Foreskin melanocyte (primary cell): ENCODE measurements at places on chromosomes 5 and 9.

DNA sequence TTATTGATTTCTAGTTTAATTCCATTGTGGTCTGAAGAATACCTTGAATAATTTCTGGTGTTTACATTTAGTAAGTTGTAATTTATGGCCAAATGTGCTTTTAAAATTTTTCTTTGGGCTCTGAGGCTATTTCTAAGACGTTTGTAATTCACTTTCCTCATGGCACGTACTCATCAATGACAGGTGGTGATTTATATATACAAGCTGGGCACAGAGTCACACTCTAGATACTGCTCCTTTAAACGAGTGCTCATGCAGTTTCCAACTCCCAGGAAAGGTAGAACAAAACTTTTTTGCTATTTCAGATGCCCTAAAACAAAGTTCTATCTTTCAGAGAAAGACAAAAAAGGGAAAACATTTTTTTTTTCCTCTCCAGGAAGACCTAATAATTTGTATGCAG, 146.9 kb downstream of the AUH start:
- DNase-seq, result no peak

DNA sequence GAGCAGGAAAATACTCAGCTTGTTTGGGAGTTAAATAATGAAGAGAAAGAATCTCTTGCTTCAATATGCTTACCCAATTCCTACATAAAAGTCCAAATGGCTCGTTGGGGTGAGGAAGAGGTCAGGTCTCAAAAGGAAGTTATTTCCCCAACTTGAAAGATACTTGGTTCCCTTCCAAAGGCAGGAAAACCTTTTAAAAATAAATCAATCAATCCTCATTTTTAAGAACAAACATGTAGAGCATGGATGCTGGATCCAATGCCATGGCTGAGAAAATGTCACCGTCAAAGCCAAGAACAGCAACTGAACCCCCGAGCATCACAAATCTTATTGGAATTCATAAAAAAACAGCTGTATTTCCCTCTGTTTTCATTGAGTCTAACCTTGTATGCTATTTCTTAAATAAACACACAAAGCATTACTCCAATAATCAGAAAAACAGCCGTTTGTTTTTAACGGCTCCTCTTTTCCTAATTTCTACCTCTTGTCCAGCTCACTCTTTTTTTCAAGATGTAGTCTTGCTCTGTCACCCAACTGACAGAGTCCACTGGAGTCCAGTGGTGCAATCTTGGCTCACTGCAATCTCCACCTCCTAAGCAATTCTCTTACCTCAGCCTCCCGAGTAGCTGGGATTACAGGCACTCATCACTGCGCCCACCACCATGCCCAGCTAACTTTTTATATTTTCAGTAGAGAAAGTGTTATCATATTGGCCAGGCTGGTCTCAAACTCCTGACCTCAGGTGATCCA, 140.7 kb downstream of the GNA14 start:
- DNase-seq, result no peak

- DNase-seq, result no peak
These were observed 27.6 kb downstream of the DAP start for GRCh38 chr5:10733426-10733825.

DNA sequence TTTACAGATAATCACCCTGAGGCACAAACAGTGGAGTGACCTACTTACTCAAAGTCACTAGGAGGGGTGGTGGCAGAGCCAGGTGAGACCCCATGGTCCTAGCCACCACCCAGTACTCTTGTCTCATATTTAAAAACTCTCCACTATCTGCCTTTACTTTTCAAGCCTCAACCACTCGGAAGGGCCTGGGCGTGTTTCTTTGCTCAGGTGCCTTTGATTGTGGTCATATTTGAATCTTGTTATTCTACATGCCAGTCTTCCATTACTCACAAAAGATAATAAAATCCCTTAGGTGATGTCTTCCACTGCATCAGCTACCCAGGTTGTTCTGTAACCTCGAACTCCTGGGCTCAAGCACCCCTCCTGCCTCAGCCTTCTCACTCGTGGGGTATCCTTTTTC, 20.7 kb upstream of the TRIM36 start:
- no peak for DNase-seq

- DNase-seq, result no peak
These were observed 19.0 kb downstream of the CMBL start for GRCh38 chr5:10288592-10289219.

- DNase-seq, result no peak
These were observed 13.0 kb downstream of the SMIM3 start for GRCh38 chr5:150791536-150791935.

- DNase-seq, result no peak
These were observed 62.2 kb downstream of the ACTL7B start for GRCh38 chr9:108793573-108793972.

DNA sequence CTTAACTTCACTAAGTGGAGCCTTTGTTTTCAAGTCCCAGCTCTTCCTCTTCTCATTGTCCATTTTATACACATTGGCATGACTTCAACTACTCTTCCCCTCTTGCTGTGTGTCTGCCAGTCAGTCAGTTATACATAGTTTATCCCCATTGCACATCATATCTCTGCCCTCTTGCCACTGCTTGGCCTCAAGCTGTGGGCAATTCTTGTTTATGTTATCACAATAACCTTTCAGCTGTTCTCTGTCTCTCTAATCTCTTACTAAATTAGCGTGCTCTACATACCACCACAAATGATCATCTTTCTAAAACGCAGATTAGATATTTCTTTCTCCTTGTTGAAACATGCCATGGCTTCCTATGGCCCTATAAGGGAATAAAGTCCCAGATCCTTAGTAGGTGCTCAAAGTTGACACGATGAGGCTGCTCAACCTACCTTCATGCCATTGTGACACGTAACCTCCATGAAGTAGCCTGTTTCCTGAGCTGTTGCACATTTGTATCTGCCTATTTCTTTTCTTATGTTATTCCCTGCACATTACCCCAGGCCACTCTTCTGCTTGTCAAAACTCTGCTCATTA, 239.3 kb downstream of the GAS1 start:
- no peak for DNase-seq

- DNase-seq, result peak; percentile 97
These were observed 104.3 kb upstream of the MAP3K1 start for GRCh38 chr5:56710826-56711590.

DNA sequence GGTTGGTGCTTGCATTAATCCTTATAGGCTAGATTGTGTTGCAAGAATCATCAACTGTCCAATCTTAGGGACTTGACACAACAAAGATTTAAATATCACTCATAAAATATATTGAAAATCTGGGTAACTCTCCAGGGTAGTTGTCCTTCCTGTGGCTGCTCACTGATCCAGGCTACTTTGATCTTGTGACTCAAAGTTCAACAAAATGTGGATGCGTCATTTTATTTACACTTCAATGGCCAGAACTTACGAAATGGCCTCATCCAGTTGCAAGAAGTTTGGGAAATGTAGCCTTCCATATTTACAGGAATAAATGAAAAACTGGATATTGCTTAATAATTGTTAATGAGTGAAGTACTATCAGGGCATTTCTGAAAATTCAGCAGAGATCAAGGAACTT, 235.5 kb upstream of the ACTBL2 start:
- DNase-seq, result no peak

DNA sequence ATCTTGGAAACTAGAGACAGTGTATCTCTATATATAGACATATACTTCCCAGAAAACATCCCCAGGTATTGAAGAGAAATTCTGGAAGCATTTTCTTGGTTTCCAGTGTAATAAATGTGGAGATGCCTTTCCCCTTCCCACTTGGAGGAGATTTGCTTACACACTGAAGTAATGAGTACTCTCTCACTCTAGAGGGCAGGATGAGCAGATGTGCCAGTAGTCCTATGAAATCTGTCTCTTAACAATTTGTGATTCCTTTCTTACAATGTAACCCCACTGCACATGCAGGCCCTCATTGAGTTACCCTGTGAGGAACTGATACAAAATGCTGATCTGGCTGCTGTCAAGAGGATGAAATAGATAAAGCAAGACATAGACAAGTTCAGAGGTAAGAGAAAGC, 567.2 kb downstream of the SLCO4C1 start:
- no peak for DNase-seq

GRCh38 chr5:54278036-54278830, 32.1 kb downstream of the ARL15 start:
- peak; percentile 70 for DNase-seq

DNA sequence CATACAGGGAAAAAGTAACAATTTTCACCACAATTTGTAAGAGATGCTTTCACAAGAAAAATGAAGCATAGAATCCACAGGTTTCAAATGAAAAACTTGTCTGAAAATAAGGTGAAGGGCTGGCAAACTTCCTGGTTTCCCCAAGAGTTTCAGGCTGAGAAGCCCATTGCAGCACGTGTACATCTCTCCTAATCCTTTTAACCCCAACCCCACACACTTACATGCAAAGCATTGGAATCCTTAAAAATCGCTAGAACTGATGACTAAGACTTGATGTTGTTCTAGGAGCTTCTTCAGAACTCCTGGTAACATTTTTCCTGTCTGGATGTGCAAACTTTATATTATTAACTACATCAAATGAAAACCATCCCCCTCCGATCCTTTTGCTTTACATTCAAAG, 317.8 kb upstream of the RGMB start:
- DNase-seq, result no peak

GRCh38 chr5:171627936-171628632, 157.5 kb upstream of the SMIM23 start:
- DNase-seq, result no peak

- no peak for DNase-seq
These were observed 388.9 kb upstream of the PAPPA start for GRCh38 chr9:115764645-115765044.

DNA sequence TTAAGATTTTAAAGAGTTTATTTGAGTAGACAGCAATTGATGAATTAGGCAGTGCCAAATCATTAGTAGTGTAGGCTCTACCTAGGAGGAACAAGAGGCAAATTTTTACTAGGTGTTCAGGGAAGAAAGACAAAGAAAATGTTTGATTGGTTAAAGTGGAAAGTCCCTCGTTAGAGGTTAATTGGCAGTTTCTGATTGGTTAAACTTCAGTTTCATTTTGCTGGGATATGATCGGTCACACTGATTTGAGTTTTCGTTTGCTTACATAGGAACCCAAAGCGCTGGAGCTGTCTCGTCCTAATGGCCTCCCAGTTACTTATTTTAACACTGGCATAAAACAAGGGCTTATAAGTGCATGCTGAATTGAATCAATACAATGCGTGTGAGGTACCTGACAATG, 15.1 kb downstream of the DMAC1 start:
- DNase-seq, result no peak

GRCh38 chr9:5587024-5587423, 41.9 kb upstream of the RIC1 start:
- DNase-seq, result no peak

GRCh38 chr5:174825587-174825986, 101.2 kb downstream of the MSX2 start:
- no peak for DNase-seq

DNA sequence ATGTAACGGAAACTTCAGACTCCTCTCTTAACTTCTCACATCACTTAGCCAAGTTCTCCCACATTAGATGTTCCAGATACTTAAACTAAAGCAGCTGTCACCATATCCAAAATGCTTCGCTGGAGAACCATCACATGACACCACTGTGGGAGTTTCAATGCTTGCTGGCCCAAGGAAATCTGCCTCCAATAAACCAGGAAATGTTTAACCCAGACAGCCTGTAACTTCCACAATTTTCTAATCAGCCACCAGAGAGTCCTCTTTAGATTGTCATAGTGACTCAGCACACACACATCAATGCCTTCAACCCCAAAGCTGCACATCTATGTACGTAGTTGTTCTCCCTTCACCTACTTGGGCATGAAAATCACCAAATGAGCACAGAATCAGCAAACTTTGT, 118.7 kb downstream of the LPAR1 start:
- no peak for DNase-seq

DNA sequence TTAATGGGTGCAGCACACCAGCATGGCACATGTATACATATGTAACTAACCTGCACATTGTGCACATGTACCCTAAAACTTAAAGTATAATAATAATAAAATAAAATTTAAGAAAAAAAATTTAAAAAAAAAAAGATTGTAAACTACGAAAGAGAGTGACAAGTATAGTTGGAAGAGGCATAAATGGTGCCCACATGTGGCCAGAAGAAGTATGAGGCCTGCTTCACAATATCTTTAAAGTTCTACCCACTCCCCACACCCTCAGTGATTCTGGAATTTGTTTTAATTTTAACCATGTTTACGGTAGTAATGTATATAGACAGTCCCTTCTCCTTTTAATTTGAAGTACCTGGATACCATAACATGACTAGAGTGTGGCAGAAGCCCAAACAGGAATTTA, 172.7 kb downstream of the CHSY3 start:
- DNase-seq, result no peak

GRCh38 chr9:23779220-23779619, 46.8 kb downstream of the ELAVL2 start:
- DNase-seq, result no peak

GRCh38 chr9:27353474-27354229, 56.7 kb upstream of the EQTN start:
- DNase-seq, result peak; percentile 90
